ENCODE measurements at places on chromosomes 4 and X.

DNA sequence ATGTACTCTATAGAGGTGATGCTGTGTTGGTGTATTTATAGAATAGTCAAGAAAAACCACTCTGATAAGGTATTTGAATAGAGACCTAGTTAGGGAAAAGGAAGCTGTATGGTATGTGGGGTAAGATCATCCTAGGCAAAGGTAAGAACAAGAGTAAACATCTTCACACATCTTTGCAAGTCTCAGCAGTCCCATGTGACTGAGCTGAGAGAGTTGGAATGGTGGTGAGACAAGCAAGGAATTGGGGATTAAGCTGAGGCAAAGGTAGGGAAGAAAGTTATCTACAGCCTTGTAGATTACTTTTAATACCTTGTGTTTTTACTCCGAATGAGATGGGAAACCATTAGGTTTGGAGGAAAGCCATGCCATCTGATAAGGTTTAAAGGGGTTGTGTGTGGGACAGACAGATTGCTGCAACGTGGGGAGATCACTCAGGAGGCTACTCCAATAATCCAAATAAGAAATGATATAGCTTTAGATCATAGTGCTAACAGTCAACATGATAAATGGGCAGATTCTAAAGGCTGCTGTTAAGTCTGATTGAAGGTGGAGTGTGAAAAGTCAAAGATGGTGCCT is 31.7 kb upstream of the MANBA start:
- DNase-seq: no peak

DNA sequence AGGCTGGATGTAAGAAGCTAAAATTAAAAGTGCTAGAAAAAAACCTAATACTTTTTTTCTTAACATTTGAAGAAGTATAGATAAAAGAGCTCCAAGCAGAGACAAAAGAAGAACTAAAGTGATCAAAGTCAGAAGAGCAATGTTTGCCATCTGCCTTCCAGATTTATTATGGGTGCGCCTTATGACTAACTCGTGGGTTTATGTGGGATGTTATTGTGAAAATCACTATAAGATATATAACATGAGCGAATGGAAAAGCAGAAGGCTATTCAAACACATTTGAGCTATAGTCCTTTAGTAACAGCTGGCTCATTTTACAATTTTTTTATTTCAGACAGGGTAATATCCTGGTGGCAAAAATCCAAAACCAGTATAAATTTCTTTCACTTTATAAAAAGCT is 1040.7 kb downstream of the RAPGEF2 start:
- no peak for DNase-seq

GRCh38 chr4:99180382-99181070 is 36.4 kb upstream of the ADH4 start:
- DNase-seq: no peak

- no peak for DNase-seq
Observed at GRCh38 chr4:10461091-10461849, 4.0 kb upstream of the ZNF518B start.

DNA sequence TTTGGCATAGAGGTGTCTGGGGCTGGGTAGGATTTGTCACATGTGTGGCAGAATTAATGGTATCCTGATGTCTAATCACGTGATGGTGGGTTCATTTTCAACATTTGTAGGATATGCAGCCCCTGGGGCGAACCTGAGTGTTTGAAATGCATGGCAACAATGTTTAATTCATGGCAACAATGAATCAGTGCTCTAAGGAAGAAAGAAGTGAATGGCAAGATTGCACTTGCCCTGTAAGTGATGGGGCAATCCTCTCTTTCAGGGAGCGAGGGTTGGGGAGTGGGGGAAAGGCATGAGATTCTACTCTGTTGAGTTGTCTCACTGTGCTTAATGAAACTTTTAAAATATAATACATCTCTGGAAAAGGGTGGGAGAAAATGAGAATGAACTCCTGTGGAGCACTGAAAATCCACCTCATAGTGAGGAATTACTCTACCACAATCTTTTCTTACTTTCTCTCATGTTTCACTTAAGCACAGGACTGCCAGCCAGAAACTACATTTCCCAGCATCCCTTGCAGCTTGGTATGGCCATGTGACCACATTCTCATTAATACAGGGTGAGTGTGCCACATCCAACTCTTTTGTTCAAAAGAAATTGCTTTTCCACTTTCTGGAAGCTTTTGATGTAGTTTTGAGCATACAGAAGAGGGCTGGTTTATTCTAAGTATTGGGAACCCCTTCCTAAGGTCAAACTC is 64.0 kb upstream of the PGM2 start:
- no peak for DNase-seq

GRCh38 chrX:2391869-2392606 is 108.7 kb downstream of the DHRSX start:
- DNase-seq: no peak

DNA sequence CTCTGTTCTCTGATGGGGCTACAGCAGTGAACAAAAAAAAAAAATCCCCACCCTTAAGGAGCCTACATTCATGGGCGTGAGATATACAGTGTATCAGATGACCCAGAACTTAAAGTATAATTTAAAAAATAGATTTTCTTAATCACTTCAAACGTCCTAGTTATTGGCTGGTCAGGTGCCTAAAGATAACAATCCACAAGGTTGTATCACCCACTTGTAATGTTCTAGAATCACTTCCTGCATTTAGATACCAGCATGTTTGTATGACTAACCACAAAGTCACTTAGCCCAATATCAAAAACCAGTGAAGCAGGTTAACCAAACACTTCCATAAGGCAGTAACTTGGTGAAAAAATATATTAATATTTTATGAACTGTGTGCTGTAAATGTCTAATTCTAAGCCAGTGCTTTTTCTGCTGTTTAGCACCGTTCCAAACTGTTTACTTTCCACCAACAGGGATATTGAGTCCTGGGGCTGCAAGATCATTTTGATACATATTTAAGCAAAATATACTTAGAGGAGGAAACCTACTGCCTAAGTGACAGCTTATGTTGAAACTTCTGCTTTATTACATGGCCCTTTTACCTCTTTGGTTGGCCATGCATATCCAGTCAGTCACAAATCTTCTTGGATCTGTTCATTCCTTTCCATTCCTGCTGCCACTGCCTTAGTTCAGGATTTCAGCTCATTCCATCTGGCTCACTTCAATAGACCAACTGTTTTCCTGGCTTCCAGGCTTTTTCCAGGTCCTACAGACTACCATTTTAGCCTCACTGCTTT is 43.3 kb downstream of the CD40LG start:
- DNase-seq: no peak

GRCh38 chr4:124713185-124713592 is 657 bp upstream of the ANKRD50 start:
- no peak for DNase-seq
